ENCODE measurements at places on chromosomes 2 and 18.

GRCh38 chr2:6831229-6831628 is 34.5 kb downstream of the CMPK2 start:
- no peak for DNase-seq

DNA sequence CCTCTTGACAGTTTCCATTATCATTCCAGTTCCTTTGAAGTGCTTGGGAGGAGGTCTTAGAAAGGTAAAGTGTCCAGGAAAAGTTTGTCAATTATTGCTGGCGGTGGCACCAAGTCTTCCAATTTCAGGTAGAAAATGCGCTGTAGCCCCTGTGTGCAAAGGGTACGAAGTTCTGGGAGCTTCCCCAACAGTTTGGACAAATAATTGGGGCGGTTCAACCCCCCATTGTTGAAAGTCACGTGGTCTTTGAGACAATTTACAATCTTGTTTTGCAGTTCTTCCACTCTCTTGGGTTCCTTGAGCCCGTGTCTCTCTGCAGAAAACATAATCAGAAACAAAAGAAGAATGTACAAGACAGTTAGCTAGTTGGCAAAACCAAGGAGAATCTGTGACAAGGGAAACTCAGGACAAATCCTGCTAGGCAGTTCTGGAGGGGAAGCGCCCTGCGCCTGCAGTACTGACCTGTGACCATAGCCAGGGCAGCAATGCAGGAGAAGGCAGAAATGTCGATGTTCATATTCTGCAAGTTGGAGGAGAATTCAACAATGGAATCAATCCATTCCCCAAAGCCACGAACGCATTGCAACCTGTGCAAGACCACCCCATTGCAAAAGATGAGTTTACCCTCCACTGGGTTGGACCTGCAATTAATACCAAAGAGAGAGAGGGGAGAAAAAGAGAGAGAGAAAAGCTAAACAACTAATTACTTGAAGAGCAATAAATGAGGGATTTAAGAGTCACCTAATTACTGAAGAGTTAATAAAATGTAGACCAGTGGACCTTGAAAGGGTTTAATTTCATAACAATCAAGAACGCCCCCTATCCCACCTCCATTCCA is 6.6 kb downstream of the NR4A2 start:
- no peak for DNase-seq

- no peak for DNase-seq
Measured at GRCh38 chr2:106554411-106554810, 67.2 kb downstream of the CD8B2 start.

DNA sequence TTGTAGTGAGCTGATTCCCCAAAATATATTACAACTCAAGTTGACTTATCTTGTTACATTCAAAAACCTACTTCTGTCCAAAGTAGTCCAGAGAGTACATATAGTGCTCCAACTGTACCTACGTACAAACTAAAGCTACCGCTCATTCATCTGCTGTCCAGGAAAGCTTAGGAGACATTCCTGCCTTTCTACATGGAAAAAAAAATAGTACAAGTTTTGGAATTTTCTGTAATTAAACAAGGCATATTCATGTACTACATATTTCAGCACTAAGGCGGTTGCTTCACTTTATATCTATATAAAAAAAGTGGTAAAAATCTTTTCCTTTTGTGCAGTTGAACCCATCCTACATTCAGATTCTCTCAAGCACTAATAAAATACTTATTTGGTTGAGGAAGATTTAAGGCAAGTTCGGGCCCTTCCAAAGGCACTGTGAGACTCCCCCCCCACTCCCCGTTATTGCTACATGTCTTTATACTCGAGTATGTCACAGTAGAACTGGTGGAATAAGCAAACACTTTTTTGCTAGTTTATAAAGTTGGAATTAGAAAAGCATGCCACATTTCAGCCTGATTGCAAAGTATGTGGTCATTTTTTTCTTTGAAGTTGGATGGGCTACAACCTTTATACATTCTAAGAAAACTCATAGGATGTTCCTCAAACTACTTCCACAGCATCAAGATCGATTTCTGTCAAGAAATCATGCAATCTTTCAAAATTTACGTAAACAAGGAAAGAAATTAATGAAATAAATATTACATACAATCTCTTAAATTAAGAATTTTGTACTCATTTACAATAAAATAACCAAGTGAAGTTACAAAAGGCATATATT is 3.7 kb downstream of the ZFP36L2 start:
- DNase-seq = no peak

DNA sequence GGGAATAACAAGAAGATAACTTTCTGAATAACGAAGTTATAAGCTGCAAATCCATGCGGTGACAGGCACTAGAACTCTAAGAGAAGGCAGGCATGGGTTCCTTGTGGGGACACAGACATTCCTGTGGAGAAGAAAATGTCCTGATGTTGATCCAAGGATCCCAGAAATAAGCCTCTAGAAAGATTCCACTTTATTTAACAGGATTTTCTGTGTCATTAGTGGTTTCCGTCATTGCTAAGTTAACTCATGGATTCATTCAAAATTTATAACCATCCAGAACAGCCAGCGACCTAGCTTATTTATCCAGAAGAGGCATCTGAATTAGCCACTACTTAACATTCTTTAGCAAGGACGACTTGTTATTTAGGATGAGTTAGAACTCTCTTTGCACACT is 10.0 kb upstream of the CD302 start:
- DNase-seq = no peak

- DNase-seq = no peak
Measured at GRCh38 chr18:43883886-43884285, 606.6 kb upstream of the SYT4 start.

- no peak for DNase-seq
Measured at GRCh38 chr2:238968616-238969384, 120.9 kb downstream of the TWIST2 start.

GRCh38 chr2:7378591-7378990 is 461.4 kb downstream of the RNF144A start:
- no peak for DNase-seq

GRCh38 chr2:27830656-27831055 is 59.1 kb downstream of the MRPL33 start:
- DNase-seq = no peak

GRCh38 chr2:178824181-178824580 is 17.0 kb upstream of the TTN start:
- DNase-seq = no peak

- no peak for DNase-seq
Measured at GRCh38 chr2:107740300-107740699, 86.4 kb upstream of the RGPD4 start.

DNA sequence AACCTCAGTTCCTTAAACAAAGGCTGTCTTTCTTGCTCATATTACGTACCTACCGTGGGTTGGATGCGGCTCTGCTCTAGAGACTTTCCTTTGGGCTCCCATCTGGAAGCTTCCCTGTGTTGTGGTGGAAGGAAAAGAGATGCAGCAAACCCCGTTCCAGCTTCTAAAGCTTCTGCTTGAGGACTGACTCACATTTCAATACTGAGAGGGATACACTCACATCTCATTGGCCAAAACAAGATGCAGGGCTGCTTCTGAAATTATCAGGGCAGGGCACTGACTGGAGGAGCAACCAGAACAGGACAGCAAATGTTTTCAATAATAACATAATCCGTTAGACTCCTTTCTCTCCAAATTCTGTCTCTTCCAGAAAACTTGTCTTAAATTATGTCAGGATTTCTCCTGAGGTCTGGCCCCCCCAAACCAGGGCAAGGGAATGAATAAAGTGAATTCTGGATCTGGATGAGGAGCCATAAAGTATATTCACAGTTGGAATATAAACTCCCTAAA is 4.5 kb upstream of the MYO5B start:
- DNase-seq = no peak

DNA sequence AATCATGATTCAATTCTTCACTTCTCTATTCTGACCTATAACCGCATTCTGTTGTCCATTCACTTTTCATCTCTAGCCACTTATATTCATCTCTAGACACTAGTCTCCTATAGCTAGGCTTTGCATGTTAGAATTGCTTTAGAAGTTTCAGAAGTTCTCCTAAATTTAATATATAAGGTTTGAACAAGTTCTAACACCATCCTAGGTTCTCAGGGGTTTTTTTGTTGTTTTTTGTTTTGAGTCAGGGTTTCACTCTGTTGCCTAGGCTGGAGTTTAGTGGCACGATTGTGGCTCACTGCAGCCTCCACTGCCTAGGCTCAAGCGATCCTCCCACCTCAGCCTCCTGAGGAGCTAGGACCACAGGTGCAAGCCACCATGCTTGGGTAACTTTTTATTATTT is 19.9 kb downstream of the WDSUB1 start:
- DNase-seq = no peak

GRCh38 chr2:129499747-129500146 is 479.7 kb upstream of the RAB6C start:
- no peak for DNase-seq

DNA sequence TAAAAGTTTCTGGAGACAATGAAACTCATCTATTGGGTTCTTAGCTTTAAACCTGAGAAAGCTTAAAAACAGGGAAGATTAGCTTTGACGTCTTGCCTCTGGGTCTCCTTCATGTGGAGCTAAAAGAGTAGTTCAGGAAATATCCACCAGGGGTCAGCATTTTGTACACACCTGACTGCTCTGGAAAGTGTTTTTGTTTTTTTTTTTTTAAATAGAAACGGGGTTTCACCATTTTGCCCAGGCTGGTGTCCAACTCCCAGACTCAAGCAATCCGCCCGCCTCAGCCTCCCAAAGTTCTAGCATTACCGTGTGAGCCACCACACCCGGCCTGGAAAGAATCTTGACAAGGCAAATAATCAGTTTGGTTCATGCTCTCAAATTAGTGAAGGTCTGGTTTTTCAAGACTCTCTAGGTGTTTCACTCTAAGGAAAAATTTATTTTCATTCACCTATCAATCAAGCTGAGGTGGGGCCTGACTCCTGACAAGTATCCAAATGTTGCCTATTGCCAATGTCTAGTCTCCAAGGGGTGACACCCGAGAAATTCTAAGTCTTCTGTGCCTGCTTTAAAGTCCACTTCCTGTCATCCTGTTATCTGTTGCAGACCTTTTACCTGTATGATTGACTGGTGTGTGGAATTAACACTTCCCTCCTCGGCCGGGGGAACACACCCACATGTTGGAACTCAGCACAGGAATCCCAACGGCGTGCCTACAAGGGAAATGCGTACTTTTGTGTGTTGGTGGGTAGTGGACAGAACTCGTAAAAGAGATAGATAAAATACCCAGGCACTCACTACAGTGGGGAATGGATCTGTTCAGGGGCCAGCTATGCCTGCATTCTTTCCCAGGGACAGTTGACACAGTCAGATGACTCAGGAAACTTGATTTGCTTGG is 11.3 kb downstream of the IL1RN start:
- DNase-seq = peak; percentile 72

- DNase-seq = no peak
Measured at GRCh38 chr2:203740871-203741281, 34.4 kb downstream of the CD28 start.

GRCh38 chr2:98665677-98666076 is 57.3 kb downstream of the UNC50 start:
- DNase-seq = no peak

DNA sequence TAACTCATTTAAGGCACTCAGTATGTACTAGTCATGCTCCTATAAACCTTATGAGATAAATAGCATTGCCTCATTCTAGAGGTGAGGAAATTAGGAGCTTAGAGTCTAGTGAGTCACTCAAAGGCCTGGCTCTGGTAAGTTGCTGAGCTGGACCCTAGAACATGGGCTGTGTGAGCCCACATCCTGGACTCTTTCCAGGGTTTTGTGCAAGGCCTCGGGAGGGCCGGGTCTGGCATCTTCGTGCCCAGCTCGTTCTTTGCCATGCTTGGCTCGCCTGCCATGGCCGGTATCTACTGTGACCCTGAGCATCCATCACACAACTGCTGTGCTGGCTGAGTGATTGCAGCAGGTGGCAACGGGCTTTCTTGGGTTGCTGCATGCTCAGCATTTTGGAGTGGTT is 168.0 kb downstream of the LPIN1 start:
- no peak for DNase-seq

- DNase-seq = no peak
Measured at GRCh38 chr2:54912893-54913292, 137.4 kb downstream of the RTN4 start.

DNA sequence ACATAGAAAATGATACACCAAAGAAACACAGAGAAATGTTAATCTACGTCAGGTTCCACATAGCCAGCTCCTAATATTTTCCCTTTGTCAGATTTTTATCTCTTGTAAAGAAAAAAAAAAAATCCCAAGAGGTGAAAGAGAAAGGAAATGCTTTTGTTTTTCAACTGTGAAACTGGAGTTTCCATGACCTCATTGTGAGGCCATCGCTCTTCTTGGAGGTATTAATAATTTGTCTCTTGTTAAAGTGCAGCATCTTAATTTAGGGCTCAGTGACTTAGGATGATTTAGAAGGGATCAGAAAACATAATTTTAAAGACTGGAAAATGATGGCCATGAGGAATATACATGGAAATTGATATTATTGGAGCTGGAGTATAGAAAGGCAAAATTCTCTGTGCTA is 21.7 kb downstream of the ARHGAP28 start:
- no peak for DNase-seq

GRCh38 chr2:129059476-129059875 is 740.8 kb upstream of the HS6ST1 start:
- no peak for DNase-seq

GRCh38 chr2:29880084-29880483 is 41.3 kb downstream of the ALK start:
- DNase-seq = no peak

GRCh38 chr2:226756131-226756530 is 43.5 kb downstream of the IRS1 start:
- DNase-seq = no peak

- no peak for DNase-seq
Measured at GRCh38 chr2:143081616-143082015, 47.6 kb upstream of the ARHGAP15 start.

DNA sequence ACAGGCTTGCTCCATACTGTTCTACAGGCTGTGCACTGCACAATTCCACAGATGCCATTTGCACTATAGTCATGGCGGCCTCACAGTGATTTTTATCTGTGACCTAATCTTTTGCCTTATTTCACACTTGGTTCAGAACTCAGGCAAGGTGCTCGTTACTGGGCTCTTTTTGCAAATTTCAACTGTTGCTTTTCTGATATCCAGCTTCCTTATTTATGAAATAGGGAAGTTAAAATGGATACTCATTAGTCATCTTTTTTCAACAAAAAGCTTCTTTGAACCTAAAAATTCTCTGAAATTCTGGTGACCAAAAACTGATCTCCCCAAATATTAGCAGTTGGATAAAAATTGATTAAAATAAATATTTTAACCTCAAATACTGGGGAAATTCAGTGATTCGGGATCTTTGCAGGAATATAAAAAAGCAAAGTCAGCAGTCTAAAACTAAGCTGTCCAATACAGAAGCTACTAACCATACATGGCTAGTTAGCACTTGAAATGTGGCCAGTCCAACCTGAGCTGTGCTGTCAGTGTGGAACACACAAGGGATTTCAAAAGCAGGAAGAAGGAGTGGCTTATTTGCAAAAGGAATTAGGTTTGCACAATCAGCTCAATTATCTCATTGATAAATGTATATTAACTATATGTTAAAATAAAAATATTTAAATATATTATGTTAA is 134.4 kb downstream of the COL4A4 start:
- DNase-seq = no peak

DNA sequence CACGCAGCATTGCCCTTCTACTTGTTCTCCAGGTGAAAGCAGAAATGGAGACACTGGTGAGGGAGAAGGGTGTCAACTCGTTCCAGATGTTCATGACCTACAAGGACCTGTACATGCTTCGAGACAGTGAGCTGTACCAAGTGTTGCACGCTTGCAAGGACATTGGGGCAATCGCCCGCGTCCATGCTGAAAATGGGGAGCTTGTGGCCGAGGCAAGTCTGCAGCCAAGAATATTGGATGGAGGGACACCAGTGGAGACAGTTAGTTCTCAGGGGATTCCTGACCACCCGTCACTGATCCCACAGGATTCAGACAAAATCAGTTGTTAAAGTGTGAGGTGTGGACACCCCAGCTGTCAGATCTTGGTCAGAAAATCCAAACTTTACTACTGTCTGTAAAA is 43.2 kb upstream of the MAPRE3 start:
- no peak for DNase-seq
